ENCODE measurements at places on chromosomes 5 and 9.

DNA sequence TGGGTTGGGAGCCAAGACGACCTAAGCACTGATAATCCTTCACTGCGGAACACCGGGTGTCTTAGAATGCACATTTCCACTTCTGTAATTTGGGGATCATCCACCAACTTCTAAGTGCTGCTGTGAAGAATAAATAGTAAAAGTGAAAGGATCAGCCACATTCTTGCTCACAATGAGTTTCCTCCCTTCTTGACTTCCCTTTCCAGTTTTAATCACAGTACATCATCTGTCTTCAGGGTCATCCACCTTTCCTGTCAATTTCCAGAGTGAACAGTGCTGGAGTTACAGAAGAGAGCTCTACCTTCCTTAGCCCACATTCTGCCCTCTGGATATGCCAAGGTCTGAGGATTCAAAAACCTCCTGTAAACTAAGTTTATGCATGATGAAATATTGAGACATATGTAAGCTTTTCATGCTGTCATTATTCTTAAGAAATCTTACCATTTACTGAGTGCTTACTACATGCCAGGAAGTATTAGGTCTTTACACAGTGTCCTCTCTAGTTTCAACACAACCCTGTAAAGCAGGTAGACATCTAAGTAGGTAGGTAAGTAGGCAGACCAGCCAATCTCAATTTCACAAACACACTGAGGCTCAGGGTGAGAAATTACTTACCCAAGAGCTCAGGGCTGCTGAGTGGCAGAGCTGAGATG is 105.2 kb downstream of the CDK5RAP2 start:
- no peak for DNase-seq

GRCh38 chr5:80343067-80343466 is 23.3 kb downstream of the SPZ1 start:
- no peak for DNase-seq

DNA sequence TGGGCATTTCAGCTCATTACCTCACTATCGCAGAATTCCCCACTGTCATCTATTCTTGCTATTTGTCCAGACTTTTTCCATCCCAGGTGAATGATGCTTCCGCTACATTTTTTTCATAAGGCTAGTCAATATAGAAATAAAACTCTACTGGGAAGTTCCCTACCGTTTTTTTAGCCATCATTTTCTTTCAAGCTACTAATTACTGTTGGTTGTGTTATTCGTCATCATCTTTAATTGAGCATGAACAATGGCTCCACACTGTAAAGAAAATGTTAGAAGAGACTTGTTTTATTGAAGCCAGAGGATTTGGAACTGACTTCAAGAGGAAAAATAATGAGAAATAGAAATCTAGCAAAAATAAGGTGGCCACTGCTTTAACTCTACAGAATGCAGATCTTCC is 265.0 kb downstream of the ZNF608 start:
- no peak for DNase-seq

- no peak for DNase-seq
Observed at GRCh38 chr5:142545650-142546322, 140.1 kb downstream of the FGF1 start.

DNA sequence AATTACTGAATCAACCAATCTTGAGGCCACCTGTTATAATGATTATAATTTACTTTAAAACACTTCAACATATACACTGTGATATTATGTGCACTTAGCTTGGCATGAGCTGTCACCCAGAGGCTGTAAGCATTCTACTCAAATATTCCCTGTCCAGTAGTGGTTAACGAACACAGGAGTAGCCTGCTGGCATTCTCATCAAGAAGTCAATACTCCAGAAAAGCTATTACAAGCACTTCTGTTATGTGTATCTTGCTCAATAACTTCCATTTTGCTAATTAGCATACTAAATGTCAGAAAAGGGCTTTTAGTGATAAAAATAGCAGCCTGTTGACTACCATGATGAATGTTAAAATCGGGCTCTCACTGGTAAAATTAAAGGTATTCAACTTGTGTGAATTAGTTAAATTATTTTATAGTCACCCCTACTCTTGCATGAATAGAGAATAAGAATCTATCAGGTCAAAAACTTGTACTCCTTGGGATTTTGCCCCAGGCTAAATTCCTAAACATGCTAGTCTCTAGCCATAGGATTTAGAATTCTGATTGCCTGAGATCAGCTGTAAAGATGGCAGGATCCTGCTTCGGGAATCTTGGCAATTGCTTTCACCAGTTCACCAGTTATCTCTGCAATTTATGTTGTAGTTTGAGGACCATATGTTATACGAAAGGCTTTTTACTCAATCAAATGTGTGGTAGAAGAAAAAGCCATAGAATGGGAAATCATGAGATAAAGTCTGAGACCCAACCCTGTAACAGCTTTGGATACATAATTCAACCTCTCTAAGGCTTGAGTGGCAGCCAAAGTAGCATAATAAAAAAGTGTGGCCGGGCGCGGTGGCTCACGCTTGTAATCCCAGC is 43.4 kb upstream of the PAM start:
- no peak for DNase-seq

GRCh38 chr5:111960476-111961215 is 203.7 kb upstream of the NREP start:
- DNase-seq, result no peak

- DNase-seq, result no peak
Observed at GRCh38 chr9:36045610-36046009, 8.9 kb downstream of the RECK start.

DNA sequence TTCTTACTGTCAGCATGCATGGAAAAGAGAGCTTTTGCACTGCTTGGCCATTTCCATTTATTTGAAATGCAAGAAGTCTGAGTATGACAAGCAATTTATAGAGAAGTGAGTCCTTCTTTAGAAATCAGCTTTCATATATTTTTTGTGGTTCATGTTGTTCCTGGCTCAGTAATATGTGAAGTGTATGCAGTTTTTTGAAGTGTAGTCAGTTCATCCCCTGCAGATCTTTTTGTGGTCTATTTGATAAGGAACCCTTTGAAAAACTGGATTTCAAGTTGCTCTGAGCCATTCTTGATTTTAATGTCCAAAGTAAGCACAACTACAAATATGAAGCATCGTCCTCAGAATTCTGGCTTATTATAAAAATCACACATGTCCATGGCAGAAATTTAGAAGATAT is 294.1 kb upstream of the SMC2 start:
- no peak for DNase-seq

All from activated naive CD4-positive, alpha-beta T cell (primary cell).